ENCODE measurements at places on chromosomes 2 and 18.
A peak's percentile ranks its signal among the peaks of the same experiment; 100 is the strongest.

DNA sequence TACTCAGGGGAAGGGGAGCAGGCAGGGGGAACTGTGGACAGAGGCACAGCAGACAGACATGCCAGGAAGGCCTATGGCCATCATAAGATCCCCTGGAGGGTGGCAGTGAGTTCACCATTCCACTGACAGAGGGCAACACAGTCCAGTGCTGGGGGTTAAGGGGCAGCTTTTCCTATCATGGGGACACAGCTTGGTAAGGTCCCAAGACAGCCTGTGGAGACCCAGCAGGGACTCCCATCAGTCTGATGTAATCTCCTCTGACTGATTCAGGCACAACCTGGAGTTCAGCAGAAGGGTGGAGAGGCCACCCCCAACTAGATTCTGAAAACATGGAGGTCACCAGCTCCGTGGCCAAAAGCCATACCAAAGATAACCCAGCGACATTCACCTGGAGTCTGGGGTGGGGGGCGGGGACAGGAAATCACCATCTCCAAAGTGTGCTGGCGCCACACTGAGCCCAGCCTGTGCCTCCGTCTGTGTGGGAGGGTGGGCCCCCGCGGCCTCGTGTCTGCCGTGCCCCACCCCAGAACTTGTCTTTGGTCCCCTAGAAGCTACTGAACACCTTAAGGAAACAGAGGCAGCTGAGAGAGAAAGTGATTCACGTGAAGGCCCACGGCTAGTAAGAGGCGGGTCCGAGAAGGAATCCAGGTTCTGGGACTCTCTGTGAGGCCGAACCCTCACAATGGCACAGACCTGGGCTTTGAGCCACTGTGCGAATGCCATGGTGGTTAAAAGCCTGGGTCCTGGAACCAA, 28.6 kb downstream of the DNMT3A start:
- H3K36me3 ChIP-seq = no peaks in the 10 kb centered on the region
- no peaks in the 10 kb centered on the region for H3K27me3 ChIP-seq
- DNase-seq = no peak
- H3K27ac ChIP-seq = no peak overlapping the region

GRCh38 chr2:207482630-207483029, 47.1 kb upstream of the CREB1 start:
- H3K36me3 ChIP-seq = no peaks in the 10 kb centered on the region
- H3K27ac ChIP-seq = no peak overlapping the region
- no peaks in the 10 kb centered on the region for H3K27me3 ChIP-seq
- no peak overlapping the region for H3K4me3 ChIP-seq

DNA sequence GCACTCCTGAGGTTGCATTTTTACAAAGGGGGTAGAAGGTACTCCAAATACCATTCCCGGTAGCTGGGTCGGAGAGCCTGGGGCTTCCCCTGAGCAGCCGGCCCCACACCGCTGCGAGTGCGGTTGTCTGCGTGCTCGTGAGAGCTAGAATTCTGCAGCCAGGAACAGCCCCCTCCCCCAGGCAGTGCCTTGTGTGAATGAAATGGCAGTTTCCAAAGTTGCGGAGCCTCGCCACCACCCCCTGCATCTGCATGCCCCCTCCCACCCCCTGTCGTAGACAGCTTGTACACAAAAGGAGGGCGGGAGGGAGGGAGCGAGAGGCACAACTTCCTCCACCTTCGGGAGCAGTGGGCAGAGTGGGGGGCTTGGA, 1.1 kb downstream of the MYCN start:
- H3K4me1 ChIP-seq = peaks cover 2% of the 10 kb centered on the region
- H3K27me3 ChIP-seq = no peaks in the 10 kb centered on the region
- peak overlapping the region; percentile 85 for H3K4me3 ChIP-seq
- peak overlapping the region; percentile 27 for H3K27ac ChIP-seq
- peaks cover 5% of the 10 kb centered on the region for H3K36me3 ChIP-seq
- DNase-seq = peak; percentile 92

- H3K27ac ChIP-seq = no peak overlapping the region
- no peaks in the 10 kb centered on the region for H3K27me3 ChIP-seq
- no peak overlapping the region for H3K4me3 ChIP-seq
Observed at GRCh38 chr2:210460322-210461227, 16.0 kb downstream of the LANCL1 start.

DNA sequence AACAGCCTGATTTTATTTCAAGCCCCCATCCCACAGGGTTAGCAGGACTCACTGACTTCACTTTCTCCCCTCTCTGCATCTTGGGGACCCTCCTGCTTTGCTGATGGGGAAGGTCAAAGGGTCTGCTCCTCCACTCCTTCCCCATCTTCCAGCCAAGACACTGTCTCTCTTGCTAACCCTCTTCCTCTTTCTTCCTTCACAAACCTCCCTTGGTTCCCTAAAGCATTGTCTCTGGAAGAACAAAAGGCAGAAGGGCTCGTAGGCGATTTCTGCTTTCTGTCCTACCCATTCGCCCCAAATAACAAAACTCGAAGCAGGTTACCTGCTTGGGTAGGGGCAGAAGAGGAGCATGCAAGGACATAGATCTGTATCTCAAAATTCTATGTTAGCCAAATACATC, 5.5 kb upstream of the SLC4A3 start:
- no peak for DNase-seq
- no peaks in the 10 kb centered on the region for H3K27me3 ChIP-seq
- no peaks in the 10 kb centered on the region for H3K36me3 ChIP-seq
- H3K27ac ChIP-seq = no peak overlapping the region
- H3K4me1 ChIP-seq = no peaks in the 10 kb centered on the region
- no peak overlapping the region for H3K4me3 ChIP-seq

DNA sequence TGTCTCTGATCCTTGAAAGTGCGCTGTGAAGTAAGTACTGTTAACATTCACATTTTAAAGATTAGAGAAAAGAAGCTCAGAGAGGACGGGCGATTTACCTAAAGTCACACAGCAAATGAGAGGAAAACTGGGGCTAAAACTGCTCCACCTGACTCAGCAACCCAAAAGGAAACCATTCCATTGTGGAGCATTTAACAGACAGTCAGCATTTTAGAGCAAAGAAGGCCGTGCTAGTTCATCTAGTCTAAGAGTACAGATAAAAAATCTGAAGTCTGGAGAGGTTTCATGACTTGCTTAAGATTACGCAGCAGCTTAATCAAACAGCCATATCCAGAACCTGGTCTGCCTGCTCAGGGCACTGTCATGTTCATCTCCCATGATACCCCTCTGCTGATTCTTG, 19.9 kb upstream of the KCNF1 start:
- H3K36me3 ChIP-seq = no peaks in the 10 kb centered on the region
- DNase-seq = no peak
- H3K27me3 ChIP-seq = no peaks in the 10 kb centered on the region
- H3K4me1 ChIP-seq = peaks cover 5% of the 10 kb centered on the region
- H3K4me3 ChIP-seq = no peak overlapping the region

DNA sequence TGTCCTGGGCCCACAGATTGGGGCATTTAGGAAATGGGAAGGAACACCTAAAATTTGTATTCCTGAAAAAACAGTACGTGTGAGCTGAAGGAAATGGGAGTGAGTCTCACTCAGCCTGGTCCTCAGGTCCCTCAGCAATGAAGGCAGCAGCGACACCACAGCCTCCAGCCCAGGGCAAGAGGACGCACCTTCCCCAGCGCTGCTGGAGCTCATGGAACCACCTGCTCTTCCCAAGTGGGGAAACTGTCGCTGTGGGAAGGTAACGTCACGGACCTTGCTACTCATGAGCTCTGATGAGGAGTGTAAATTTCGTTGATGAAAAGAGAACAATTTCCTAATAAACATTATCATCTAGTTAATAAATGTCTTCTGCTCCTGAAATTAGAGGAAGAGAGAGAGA, 323.6 kb downstream of the EIPR1 start:
- H3K27me3 ChIP-seq = no peaks in the 10 kb centered on the region
- no peaks in the 10 kb centered on the region for H3K4me1 ChIP-seq
- no peaks in the 10 kb centered on the region for H3K36me3 ChIP-seq
- H3K27ac ChIP-seq = no peak overlapping the region
- DNase-seq = no peak

- no peak for DNase-seq
- H3K27ac ChIP-seq = no peak overlapping the region
- H3K27me3 ChIP-seq = no peaks in the 10 kb centered on the region
- H3K36me3 ChIP-seq = no peaks in the 10 kb centered on the region
- no peak overlapping the region for H3K4me3 ChIP-seq
Observed at GRCh38 chr18:74294526-74294925, 2.8 kb upstream of the CYB5A start.

GRCh38 chr2:17232776-17233556, 285.3 kb downstream of the RAD51AP2 start:
- H3K4me3 ChIP-seq = no peak overlapping the region
- H3K27me3 ChIP-seq = no peaks in the 10 kb centered on the region
- no peak overlapping the region for H3K27ac ChIP-seq
- no peak for DNase-seq

DNA sequence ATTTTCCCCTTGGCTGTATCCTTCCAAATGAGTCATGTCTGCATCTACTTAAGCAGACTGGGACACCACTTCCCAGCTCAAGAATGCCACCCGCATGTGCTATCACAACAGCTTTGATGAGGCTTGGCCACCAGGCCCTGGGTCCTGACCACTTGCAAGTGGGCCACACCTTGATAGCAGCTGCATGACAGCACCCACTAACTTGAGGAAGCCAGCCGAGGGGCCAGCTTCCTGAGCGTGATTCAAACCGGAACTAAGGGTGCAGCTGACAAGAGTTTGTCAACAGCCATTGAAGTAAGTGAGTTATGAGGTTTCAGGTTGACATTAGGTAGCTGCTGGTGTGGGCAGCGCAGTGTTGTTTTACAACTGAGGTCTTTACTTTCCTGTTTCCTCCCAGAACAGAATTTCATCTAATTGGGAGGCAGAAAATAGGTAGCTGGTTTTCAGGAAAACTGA, 54.4 kb downstream of the EPHA4 start:
- peaks cover 11% of the 10 kb centered on the region for H3K4me1 ChIP-seq
- H3K27me3 ChIP-seq = no peaks in the 10 kb centered on the region
- H3K4me3 ChIP-seq = no peak overlapping the region
- peak; percentile 65 for DNase-seq
- H3K36me3 ChIP-seq = no peaks in the 10 kb centered on the region

- no peaks in the 10 kb centered on the region for H3K27me3 ChIP-seq
- H3K4me3 ChIP-seq = no peak overlapping the region
- DNase-seq = peak; percentile 51
Observed at GRCh38 chr18:3458378-3458777, 8.4 kb downstream of the TGIF1 start.

- H3K27ac ChIP-seq = no peak overlapping the region
- H3K4me1 ChIP-seq = no peaks in the 10 kb centered on the region
- no peak overlapping the region for H3K4me3 ChIP-seq
- DNase-seq = no peak
- H3K36me3 ChIP-seq = no peaks in the 10 kb centered on the region
Observed at GRCh38 chr2:186399082-186399644, 86.9 kb upstream of the ZC3H15 start.

GRCh38 chr2:198791623-198792022, 666.1 kb downstream of the SATB2 start:
- no peaks in the 10 kb centered on the region for H3K36me3 ChIP-seq
- no peak overlapping the region for H3K4me3 ChIP-seq
- H3K27ac ChIP-seq = no peak overlapping the region
- H3K4me1 ChIP-seq = no peaks in the 10 kb centered on the region
- H3K27me3 ChIP-seq = no peaks in the 10 kb centered on the region

DNA sequence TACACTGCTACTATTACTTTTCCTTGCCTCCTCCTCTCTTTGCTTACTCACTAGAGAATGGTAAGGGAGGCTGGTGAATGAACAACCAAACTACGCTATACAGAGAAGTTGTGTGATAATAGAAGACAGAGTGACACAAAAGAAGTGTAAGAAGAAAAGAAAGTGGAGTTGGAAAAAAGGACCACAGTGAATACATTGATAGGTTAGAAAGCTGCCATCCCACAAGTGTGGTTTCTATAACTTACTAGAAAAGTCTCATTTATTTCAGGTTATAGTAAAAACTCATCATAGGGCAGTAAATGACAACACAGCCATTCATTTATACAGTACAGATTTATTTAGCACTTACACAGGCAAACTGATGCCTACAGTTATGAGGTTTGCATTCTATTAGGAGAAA, 77.3 kb downstream of the TTC21B start:
- no peak for DNase-seq
- no peaks in the 10 kb centered on the region for H3K27me3 ChIP-seq
- peaks cover 2% of the 10 kb centered on the region for H3K36me3 ChIP-seq
- H3K4me3 ChIP-seq = no peak overlapping the region
- H3K4me1 ChIP-seq = no peaks in the 10 kb centered on the region

DNA sequence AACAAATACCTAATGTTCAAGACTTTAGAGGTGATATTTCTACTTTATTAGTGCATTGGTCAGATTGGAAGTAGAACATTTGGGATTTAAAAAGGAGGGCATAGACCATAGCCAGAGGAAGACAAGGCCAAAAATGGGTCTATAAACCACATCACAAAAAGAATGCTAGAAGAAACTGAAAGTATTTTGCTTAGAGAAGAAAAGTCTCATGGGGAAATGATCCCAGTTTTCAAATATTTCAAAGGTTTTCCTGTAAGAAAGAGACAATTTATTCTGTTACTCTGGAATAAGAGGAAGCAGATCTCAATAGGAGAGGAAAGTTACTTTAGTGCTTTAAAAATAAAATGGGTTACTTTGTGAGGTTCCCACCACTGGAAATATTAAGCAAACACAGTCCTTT, 341.4 kb downstream of the TNS1 start:
- no peaks in the 10 kb centered on the region for H3K27me3 ChIP-seq
- H3K27ac ChIP-seq = no peak overlapping the region
- no peak for DNase-seq
- no peaks in the 10 kb centered on the region for H3K4me1 ChIP-seq
- H3K4me3 ChIP-seq = no peak overlapping the region

GRCh38 chr18:56647071-56647470, 4.1 kb upstream of the WDR7 start:
- H3K4me1 ChIP-seq = peaks cover 4% of the 10 kb centered on the region
- no peak for DNase-seq
- H3K4me3 ChIP-seq = no peak overlapping the region

- no peaks in the 10 kb centered on the region for H3K27me3 ChIP-seq
- no peak within 1 kb of the TSS for H3K4me3 ChIP-seq
- H3K4me1 ChIP-seq = peaks cover 12% of the 10 kb centered on the region
- H3K27ac ChIP-seq = peak within 1 kb of the TSS; percentile 7
- peak; percentile 84 for DNase-seq
- peaks cover 2% of the 10 kb centered on the region for H3K36me3 ChIP-seq
Observed at GRCh38 chr2:74379851-74380789, at the start of gene DCTN1. TSS of gene DCTN1 (minus strand) at chr2:74380311. CDS start at chr2:74380037, 274 bp downstream.

- no peak for DNase-seq
- no peaks in the 10 kb centered on the region for H3K27me3 ChIP-seq
- no peaks in the 10 kb centered on the region for H3K36me3 ChIP-seq
- H3K4me1 ChIP-seq = peaks cover 2% of the 10 kb centered on the region
- no peak overlapping the region for H3K4me3 ChIP-seq
Observed at GRCh38 chr2:48144777-48145176, 238.5 kb upstream of the FBXO11 start.

- no peaks in the 10 kb centered on the region for H3K36me3 ChIP-seq
- peak overlapping the region; percentile 80 for H3K4me3 ChIP-seq
- peak overlapping the region; percentile 30 for H3K27ac ChIP-seq
- DNase-seq = no peak
- peaks cover 2% of the 10 kb centered on the region for H3K4me1 ChIP-seq
- H3K27me3 ChIP-seq = no peaks in the 10 kb centered on the region
Observed at GRCh38 chr2:44360749-44361329, 455 bp downstream of the PREPL start.

- H3K27ac ChIP-seq = no peak overlapping the region
- no peaks in the 10 kb centered on the region for H3K36me3 ChIP-seq
- H3K4me3 ChIP-seq = no peak overlapping the region
- DNase-seq = no peak
- H3K4me1 ChIP-seq = no peaks in the 10 kb centered on the region
- no peaks in the 10 kb centered on the region for H3K27me3 ChIP-seq
Observed at GRCh38 chr2:120646994-120647393, 88.7 kb upstream of the GLI2 start.

GRCh38 chr2:238055841-238056240, 5.0 kb upstream of the SCLY start:
- no peaks in the 10 kb centered on the region for H3K4me1 ChIP-seq
- no peak overlapping the region for H3K27ac ChIP-seq
- no peak for DNase-seq
- H3K27me3 ChIP-seq = no peaks in the 10 kb centered on the region
- no peaks in the 10 kb centered on the region for H3K36me3 ChIP-seq

Data from mesendoderm (in vitro differentiated cells).